ENCODE measurements at places on chromosomes 7 and 10. TPM values are rescaled to one million over a fixed set of nuclear protein-coding genes. Genes with fewer than 3 reads are reported as not detected.

DKK1 gene
- total RNA-seq, result 10.2 TPM

DNA sequence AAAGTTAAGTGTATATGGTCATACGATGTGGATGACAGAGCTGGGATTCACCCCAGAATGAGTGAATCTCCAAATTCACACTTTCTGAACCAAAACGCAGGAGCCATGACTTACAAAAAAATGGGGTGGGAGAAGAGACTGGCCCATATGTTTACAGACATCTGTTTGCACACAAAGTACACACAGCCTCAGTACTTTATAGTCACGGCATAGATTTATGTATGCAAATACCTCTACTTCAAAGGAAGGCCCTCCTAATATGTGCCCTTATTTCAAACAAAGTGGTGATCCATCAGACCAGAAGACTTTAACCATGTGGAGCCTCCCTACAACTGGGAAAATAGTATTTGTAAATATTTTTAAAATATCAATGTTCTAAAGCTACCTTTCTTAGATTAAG, 22.2 kb upstream of the JMJD1C start:
- DNase-seq, result no peak
- no peaks in the 10 kb centered on the region for H3K4me1 ChIP-seq
- no peak overlapping the region for H3K4me3 ChIP-seq
- no peaks in the 10 kb centered on the region for H3K36me3 ChIP-seq

GRCh38 chr7:75737856-75738603, 711 bp downstream of the HIP1 start:
- peak overlapping the region; percentile 86 for H3K4me3 ChIP-seq
- no peaks in the 10 kb centered on the region for H3K36me3 ChIP-seq
- H3K27me3 ChIP-seq, result no peaks in the 10 kb centered on the region
- no peaks in the 10 kb centered on the region for H3K4me1 ChIP-seq
- peak; percentile 5 for DNase-seq

AGBL3 gene
- 1.4 TPM for total RNA-seq

DNA sequence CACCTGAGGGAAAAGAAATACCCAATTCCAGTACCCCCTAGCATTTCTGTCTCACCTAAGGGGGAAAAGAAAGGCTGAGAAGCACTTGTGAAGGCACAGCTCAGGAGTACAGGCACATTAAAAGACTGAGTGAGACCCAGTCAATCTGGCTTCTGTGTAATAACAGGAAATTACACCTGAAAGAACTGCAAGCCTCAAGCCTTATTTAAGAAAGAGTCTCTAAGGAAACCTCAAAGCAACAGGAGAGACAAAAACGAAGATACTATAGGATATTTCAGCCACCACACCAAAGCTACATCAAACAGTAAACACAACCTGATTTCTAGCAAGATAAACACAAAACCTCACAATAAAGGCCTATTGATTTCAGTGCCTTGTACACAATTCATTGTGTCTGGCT, 69.6 kb upstream of the CDK1 start:
- DNase-seq, result no peak
- no peak overlapping the region for H3K4me3 ChIP-seq
- H3K27me3 ChIP-seq, result no peaks in the 10 kb centered on the region
- H3K27ac ChIP-seq, result no peak overlapping the region

PTF1A gene
- total RNA-seq, result 1.9 TPM

DNA sequence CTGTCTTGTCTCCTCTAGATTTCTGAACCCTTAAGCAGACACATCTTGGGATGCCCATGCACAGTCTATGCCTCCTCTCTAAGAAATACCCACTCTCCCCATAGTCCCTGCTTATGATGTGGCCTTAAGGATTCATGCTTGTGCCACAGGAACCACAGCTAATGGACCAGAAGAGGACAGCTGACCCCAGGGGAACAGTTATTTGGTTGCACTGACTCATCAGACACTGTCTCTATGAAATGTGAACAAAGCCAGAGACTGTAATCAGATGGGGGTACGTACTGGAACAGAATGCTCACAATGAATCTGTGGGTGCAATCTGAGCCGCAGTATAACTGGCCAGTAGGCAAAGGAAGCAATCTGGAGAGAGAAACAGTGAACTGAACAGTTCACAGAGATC, 121.9 kb downstream of the USP6NL start:
- no peak overlapping the region for H3K27ac ChIP-seq
- no peak overlapping the region for H3K4me3 ChIP-seq
- no peak for DNase-seq
- no peaks in the 10 kb centered on the region for H3K36me3 ChIP-seq
- no peaks in the 10 kb centered on the region for H3K27me3 ChIP-seq

DNA sequence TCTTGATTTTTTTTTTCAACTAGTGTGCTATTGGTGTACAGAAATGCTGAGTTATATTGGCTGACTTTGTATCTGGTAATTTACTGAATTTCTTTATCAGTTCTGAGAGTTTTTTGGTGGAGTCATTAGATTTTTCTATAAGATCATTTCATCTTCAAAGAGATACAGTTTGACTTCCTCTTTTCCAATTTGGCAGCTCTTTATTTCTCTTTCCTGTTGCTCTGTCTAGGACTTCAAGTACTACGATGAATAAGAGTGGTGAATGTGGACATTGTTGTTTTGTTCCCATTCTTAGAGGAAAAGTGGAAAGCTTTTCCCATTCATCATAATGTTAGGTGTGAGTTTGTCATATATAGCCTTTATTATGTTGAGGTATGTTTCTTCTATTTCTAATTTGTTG, 50.2 kb downstream of the LOXL4 start:
- no peaks in the 10 kb centered on the region for H3K36me3 ChIP-seq
- no peak for DNase-seq
- H3K4me1 ChIP-seq, result no peaks in the 10 kb centered on the region

RSPH10B2 gene
- not detected for total RNA-seq

DNA sequence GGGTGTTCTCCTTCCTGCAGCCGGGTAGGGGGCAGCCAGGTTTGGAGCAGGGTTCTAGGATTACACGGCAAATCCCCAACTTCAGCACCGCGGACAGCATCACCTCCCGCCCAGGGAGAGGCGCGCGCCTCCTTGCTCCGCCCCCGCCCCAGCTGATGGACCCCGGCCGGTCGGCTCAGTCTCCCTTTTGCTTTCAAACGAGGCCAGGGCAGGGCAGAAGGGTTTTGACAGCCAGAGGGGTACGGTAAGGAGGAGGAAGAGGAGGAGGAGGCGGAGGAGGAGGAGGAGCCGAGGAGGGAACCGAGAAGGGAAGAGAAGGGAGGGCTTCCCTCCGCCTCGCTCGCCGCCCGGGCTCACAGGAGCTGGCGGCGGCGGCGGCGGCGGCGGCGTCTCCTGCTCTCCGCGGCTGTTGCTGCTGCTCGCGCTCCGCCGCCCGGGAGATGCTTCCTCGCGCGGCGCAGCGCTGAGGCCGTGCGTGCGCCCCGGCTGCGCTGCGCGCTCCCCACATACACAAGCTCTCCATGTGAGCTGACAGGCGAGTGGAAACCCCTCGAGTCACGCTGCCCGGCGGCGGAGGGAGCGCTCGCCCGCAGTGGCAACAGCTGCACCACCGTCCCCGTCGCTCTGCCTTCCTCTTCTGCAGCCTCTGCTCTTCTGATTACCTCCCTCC, 615 bp upstream of the CNTNAP2 start:
- no peaks in the 10 kb centered on the region for H3K4me1 ChIP-seq
- H3K4me3 ChIP-seq, result peak overlapping the region; percentile 41
- no peaks in the 10 kb centered on the region for H3K36me3 ChIP-seq
- DNase-seq, result peak; percentile 15

GRCh38 chr7:151010307-151011096, 13.8 kb downstream of the ATG9B start:
- H3K27ac ChIP-seq, result no peak overlapping the region
- H3K4me1 ChIP-seq, result no peaks in the 10 kb centered on the region
- H3K27me3 ChIP-seq, result peaks cover 6% of the 10 kb centered on the region

SUGCT gene
- total RNA-seq, result 2.2 TPM

DNA sequence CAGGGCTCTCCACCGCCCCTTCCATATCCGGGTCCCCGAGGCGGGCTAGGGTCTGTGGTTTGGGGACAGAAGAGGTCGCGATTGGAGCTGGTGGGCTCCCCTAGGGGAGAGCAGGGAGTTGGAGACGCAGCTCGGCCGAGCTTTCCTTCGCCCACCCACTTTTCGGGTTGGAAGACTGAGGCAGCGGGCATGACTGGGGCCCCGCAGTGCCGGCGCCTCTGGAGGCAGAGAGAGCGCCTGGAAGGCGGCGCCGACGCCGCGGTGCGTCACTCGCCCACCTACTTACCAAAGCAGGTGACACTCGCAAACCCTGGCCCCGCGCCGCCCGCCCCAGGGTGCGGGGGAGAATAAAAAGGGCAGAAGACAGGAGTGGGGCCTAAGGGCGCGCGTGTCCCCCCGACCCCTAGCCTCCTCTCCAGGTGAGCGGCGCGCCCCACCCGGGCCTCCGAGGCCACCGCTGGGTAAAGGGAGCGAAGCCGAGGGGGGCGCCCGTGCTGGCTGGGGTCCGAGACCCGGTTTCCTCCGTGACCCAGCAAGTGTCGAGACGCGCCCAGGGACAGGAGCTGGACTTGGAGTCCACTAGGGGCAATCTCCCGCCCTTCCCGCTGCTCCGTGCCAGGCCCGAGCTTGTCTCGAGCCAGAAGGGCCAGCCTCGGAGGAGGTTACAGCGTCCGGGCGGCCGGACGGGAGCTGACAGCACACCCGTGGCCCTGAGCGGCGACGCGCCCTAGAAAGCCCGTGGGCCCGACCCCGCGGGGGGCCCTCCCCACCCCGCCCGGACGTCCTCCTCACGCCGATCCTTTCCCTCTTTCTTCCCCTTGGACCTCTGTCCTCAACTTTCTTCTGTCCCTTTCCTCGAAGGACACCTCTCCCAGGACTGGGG, 34.4 kb upstream of the GRID1 start:
- H3K27me3 ChIP-seq, result no peaks in the 10 kb centered on the region
- H3K4me3 ChIP-seq, result peak overlapping the region; percentile 44
- no peaks in the 10 kb centered on the region for H3K4me1 ChIP-seq
- peak overlapping the region; percentile 74 for H3K27ac ChIP-seq
- DNase-seq, result peak; percentile 31

TRPV5 gene
- total RNA-seq, result not detected

IFIT5 gene
- 11.5 TPM for total RNA-seq

- no peaks in the 10 kb centered on the region for H3K4me1 ChIP-seq
- no peaks in the 10 kb centered on the region for H3K27me3 ChIP-seq
- H3K36me3 ChIP-seq, result no peaks in the 10 kb centered on the region
Observed at GRCh38 chr10:101292194-101293006, 61.6 kb upstream of the BTRC start.

DNA sequence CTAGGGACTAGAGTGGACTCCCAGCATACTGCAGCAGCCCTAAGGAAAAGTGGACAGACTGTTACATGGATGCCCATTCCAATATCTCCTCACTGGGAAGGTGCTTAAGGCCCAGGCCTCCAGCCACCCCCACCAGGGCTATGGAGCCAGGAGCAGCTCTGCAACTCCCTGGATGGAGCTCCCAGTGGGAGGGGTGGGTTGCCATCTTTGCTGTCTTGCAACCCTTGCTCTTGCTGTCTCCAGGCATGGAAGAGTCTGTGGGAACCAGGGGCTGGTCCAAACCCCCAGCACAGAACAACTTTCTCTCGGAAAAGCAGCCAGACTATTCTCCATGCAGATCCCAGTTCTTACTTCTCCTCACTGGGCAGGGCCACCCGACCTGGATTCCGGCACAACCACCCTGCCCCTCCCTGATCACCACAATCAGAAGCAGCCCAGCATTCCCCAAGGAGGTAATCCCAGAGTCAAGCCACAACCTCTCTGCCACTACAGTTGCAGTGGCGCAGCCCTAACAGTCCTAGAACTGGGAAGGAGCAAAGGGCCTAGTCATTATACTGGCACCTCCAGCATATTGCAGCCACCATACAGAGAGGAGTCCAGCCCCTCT, 41.8 kb upstream of the ZNF488 start:
- peak; percentile 1 for DNase-seq
- H3K36me3 ChIP-seq, result no peaks in the 10 kb centered on the region
- no peaks in the 10 kb centered on the region for H3K27me3 ChIP-seq
- H3K4me3 ChIP-seq, result no peak overlapping the region
- H3K27ac ChIP-seq, result no peak overlapping the region
- no peaks in the 10 kb centered on the region for H3K4me1 ChIP-seq

AKR1D1 gene
- total RNA-seq, result not detected

DNA sequence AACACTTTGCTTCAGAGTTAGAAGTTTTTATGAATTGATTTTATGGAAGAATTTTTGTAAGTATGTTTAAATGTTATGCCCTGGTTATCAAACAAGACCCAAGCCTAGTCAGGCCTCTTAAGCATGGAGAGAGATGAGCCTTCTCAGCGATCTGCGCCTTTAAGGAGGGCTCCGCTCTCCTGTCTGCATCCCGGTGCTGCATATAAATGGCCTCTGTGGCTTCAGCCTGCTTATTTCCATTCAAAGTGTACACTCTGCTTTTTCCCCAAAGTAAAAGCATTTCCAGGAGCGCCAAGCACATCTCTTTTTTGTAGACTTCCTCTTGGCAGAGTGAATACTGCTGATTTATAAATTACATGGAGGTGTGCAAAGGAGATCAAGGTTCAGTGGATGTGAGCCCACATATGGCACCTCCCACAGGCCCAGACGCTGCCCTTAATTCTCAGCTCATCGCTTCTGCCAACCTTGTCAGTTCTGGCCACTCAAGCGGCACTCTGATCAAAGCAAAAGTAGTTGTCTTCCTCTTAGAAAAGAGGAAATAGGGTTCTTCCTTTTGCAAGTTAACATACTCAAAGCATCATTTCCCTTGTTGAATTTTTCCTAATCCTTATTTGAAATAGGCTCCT, 70.0 kb upstream of the SFMBT2 start:
- no peaks in the 10 kb centered on the region for H3K4me1 ChIP-seq
- no peak overlapping the region for H3K4me3 ChIP-seq
- no peaks in the 10 kb centered on the region for H3K36me3 ChIP-seq
- no peak overlapping the region for H3K27ac ChIP-seq
- DNase-seq, result no peak

DNA sequence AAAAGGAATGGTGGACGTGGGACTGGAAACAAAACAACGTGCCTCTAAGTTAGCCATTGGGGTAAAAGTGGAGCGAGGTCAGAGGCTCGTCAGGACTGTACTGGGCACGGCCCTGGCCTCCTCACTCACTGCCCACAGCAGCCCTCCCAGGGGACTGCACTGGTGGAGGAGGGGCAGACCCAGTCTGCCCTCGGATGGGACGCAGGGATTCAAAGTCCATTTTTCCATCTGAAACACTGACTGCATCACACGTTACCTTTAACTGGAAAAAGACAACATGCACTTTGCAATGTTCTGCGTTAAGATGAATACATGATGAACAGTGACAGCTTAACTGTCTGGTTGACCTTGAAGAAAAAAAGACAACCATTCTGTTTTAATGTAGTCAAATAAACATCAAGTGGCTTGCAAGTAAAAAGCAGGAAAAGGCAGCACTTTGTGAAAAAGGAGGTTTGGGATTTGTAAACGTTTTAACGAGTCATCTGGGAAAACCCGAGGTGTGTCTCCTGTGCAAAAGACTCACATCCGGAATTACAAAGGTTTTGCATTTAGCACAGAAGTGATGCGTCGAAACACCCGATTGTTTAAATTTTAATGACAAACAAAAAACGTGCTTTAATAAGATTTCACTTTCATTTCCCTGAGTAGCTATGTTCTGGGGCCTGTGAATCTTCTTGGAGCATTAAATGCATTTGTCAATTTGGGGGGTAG, 18.8 kb downstream of the KLF6 start:
- no peak overlapping the region for H3K4me3 ChIP-seq
- no peak overlapping the region for H3K27ac ChIP-seq
- H3K4me1 ChIP-seq, result no peaks in the 10 kb centered on the region
- no peak for DNase-seq
- no peaks in the 10 kb centered on the region for H3K27me3 ChIP-seq
- no peaks in the 10 kb centered on the region for H3K36me3 ChIP-seq

GRCh38 chr10:125828311-125828710, 5.0 kb downstream of the BCCIP start:
- no peak for DNase-seq
- H3K4me3 ChIP-seq, result no peak overlapping the region
- no peaks in the 10 kb centered on the region for H3K27me3 ChIP-seq
- no peaks in the 10 kb centered on the region for H3K36me3 ChIP-seq
- H3K27ac ChIP-seq, result no peak overlapping the region

Measured in prostate gland (tissue), 2 donors.